Cardiac fibroblast (primary cell): ENCODE measurements at places on chromosomes 3 and 15.

- no peak for DNase-seq
These were observed 421.6 kb upstream of the CBLB start for GRCh38 chr3:106290304-106290997.

DNA sequence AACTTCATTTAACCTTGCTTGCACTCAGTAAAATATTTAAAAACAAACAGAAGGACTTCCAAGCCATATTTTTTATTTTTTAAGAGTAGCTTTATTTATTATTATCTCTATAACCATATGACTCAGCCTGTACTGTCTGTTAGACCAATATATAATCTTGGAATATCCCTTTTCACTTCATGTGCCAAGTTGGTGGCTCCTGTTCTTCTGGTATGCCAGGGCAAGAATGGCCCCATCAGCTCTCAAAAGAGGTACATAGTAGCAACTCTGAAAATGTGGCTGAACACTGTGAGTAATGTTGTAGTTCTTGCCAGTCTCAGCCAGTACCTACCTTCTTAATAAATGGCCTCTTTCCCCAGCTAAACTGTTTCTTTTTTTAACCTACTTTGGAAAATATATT lies 257.0 kb upstream of the UBE2E1 start:
- DNase-seq: peak; percentile 9

DNA sequence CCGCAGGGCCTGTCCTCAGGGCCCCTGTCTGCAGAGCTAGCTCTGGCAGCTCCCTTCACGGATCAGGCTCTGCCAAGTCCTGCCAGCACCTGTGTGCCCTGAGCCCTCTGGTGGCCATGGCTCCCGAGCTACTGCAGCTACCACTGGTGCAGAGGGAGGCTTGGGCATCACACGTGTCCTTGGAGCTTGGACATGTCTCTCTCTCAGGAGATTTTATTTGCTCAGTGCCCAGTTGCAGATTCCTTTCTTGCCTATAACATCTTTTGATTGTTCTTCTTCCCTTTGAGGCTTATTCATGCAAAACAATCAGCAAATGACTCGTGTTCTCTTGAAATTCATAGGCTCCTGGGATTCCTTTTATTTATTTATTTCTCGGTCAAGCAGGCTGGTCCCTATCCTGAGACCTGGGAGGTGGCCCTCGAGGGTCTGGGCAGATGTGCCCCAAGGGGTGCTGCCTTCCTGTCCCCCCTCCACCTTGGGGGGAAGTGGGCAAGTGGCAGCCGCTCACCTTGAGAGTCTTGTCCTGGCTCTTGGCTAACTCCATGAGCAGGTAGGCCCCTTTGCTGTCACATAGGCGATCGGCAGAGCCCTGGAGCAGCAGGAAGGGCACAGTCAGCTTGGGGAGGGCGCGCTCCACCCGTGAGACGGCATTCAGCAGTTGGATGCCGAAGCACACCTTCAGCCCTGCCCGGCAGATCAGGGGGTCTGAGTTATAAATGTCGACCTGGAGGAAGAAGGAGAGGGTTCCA lies 21.9 kb downstream of the ABTB1 start:
- no peak for DNase-seq

DNA sequence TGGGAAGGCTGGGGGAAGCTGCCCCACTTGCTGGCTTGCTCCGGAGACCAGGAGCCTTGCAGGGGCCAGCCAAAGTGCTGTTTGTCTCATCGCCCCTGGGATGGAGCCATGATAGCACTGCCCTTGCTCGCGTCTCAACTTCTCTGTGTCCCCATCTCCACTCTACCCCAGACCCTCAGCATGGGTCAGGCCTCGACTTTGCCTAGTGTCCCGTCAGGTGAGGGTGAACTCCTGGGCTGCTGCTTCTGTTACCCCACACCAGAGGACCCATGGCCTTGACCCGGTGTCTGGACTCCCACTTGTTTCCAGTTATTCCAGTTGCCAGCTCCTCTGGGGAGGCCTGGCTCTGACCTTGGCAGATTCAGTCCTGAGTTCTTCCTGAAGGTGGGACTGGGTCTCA lies 36.5 kb upstream of the DUSP7 start:
- no peak for DNase-seq

GRCh38 chr3:42505128-42505848 lies 2.8 kb downstream of the VIPR1 start:
- DNase-seq: no peak

DNA sequence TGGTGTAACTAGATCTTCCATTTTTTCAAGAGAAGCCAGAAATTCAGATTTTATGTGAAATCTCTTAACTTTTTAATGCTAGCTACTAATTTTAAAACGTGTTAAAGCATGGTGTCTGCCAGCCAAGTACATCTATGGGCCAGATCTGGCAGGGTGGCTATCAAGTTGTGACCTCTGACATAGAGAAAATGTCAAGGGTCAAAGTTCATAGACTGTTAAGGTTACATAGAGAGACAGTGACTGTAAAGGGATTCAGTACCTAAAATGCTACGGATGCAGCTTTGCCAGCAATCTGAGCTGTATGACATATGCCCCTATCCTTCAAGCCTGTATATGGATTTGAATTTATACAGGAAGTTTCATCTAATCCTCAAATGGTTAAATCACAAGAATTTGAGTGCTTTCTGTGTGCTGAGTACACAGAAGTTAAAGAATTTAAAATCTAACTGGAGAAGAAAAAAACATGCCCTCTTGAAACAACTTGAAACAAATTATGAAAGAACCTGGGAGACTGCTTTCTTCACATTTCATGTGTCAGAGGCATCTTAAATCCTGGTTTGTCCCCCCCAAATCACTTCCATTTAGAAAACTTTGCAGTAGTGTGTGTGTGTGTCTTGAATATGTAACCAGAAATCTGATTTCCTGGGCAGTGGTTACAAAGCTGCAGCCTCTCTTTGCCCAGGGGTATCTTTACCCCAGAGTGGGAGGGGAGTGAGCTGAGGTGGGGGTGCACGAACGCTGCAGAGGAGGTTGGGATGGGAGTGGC lies 895 bp upstream of the ARHGAP31 start:
- DNase-seq: peak; percentile 36

DNA sequence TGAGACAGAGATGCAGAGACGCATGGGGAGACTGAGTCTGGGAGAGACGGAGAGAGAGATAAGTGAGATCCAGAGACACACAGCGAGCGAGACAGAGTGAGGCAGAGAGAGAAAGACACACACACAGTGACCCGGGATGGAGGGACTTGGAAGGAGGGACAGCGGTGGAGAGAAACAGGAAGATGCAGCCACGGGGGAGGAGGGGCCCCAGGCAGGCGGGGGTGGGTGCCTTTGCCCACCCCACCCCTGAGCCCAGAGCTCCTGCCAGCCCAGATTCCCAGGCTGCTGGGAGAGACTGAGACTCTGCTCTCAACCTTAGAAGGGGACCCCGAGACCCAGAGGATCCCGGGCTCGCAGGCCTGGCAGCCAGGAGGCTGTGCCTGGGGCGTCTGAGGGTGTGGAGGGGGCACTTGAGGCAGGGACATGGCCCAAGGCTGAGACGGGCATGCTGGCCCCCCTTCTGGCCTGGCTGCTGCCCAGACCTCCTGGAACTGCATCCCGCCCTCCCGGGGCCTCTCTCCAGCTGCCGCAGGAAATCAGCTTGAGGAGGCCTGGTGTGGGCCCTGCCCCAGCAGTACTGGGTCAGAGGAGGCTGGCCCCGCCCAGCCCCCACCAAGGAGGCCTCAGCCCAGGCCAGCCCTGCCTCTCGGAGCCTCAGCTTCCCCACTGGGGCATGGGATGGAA lies 18.1 kb downstream of the H1-8 start:
- peak; percentile 95 for DNase-seq

- no peak for DNase-seq
These were observed 101.7 kb upstream of the MANF start for GRCh38 chr3:51283421-51283820.

- DNase-seq: no peak
These were observed 68.0 kb downstream of the DIPK2A start for GRCh38 chr3:144039661-144040060.

DNA sequence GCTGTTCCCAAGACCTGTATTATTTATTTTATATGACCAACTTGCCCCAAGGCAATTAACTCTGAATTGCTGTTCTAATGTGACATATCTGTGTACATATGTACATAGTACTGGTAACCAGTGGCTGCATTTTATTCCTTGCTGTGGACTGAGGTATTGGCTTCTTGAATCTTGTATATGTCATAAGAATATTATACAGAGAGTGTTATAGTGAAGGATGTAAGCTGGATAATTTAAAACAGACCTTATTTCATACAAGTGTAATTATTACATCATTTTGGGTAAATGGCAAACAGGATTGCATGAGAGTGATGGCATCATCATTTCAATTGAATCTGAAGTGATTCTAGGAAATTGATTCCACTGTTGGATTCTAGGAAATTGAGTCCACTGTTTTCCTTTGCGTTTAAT lies 32.9 kb downstream of the B3GALNT1 start:
- no peak for DNase-seq

DNA sequence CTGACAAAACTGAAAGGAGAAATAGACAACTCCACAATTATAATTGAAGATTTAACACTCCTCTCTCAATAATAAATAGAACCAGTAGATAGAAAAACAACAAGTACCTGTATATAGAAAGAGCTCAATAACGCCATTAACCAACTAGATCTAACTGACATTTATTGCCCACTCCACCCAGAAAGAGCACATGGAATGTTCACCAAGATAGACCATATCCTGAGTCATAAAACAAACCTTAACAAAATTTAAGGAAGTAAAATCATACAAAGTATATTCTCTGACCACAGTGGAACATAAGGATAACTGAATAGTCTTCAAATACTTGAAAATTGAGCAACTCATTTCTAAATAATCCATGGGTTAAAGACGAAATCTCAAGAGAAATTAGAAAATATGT lies 25.1 kb downstream of the KBTBD12 start:
- no peak for DNase-seq

- DNase-seq: peak; percentile 93
These were observed at the start of gene ABI3BP for GRCh38 chr3:100993309-100993708. Gene ABI3BP, minus strand, starts transcription at chr3:100993421. Its CDS starts 37 bp downstream, at chr3:100993384.

GRCh38 chr3:98982351-98982750 lies 80.9 kb upstream of the DCBLD2 start:
- DNase-seq: no peak
